Activated naive CD8-positive, alpha-beta T cell treated with anti-CD3 and anti-CD28 coated beads for 36 hours (primary cell): ENCODE measurements at places on chromosomes 2 and 18. TPM values are rescaled to one million over a fixed set of nuclear protein-coding genes. Genes with fewer than 3 reads are reported as not detected.

Gene UGT1A5
- not detected for total RNA-seq

Gene IHH
- total RNA-seq: not detected

Gene TEX44
- total RNA-seq: not detected

DNA sequence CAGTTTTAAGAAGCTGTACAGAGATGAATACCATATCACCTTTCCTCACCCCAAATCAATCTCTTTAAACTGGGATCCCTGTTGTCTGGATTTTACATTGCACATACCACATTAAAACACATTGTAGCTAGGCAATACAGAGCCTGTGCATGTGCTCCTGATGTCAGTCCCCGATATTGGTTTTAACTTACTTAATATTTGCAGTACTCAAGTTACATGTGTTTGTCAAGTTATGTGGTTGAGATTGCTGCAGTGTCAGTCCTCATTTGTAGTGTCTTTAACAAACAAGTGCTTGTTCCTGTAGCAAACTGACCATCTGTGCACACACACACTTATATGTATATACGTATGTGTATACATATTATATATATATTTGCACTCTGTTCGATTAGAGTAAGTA, 10.4 kb upstream of the UBE2E3 start:
- no peaks in the 10 kb centered on the region for H3K4me1 ChIP-seq
- no peak for DNase-seq
- no peak overlapping the region for H3K4me3 ChIP-seq
- no peaks in the 10 kb centered on the region for H3K36me3 ChIP-seq
- H3K27ac ChIP-seq: no peak overlapping the region

DNA sequence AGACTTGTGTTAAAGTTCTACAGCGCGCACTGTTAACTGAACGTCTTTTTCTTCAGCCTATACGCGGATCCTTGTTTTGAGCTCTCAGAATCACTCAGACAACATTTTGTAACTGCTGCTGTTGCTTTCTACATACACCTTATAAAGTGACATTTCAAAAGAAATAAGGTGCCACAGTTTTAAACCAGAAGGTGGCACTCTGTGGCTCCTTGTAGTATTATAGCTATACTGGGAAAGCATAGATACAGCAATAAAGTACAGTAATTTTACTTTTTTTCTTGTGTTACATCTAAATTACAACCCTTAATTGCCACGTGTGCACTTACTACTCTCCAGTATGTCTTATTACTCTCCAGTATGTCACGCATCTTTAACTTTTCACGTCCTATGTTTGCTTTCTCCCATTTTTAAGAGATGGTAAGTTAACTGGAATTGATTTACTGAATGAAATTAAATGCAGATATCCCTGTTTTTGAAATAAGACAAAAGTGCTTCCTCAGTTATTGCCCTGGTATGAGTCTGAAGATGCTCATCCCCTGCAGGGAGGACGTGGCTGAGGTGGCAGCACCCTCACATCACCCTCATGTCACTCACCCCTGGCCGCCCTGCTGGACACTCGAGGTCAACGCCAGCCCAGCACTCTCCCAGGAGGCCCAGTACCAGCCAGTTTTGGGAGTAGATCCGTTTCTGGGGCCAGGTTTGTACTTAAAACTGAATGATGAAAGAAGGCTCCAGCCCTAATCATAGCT, 37.8 kb downstream of the GORASP2 start:
- H3K4me3 ChIP-seq: no peak overlapping the region
- no peaks in the 10 kb centered on the region for H3K4me1 ChIP-seq
- H3K36me3 ChIP-seq: peaks cover 10% of the 10 kb centered on the region
- no peaks in the 10 kb centered on the region for H3K27me3 ChIP-seq
